ENCODE measurements at places on chromosomes 4 and X. TPM values are rescaled to one million over a fixed set of nuclear protein-coding genes. Genes with fewer than 3 reads are reported as not detected.

DNA sequence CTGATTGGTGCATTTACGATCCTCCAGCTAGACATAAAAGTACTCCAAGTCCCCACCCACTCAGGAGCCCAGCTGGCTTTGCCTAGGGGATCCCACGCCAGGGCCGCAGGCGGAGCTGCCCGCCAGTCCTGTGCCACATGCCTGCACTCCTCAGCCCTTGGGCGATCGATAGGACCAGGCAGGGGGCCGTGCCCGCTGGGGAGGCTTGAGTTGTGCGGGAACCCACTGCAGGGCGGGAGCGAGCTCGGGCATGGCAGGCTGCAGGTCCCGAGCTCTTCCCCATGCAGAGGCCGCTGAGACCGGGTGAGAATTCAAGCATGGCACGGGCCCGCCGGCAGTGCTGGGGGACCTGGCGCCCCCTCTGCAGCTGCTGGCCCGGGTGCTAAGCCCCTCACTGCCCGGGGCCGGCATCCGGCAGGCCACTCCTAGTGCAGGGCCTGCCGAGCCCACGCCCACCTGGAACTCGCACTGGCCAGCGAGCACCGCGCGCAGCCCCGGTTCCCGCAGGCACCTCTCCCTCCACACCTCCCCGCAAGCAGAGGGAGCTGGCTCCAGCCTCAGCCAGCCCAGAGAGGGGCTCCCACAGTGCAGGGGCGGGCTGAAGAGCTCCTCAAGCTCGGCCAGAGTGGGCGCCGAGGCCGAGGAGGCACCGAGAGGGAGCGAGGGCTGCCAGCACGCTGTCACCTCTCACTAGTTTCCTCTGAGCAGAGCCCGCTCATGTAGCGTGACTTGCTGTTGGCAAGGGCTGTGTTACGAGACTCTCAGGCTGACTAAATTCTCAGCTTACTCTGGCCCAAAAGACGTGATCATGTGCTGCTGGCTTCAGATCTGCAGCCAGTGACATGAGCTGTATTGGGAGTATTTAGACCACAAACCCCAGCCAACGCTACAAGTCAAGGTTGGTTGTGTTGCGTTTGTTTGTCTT, 87.5 kb downstream of the TRAPPC11 start:
- no peaks in the 10 kb centered on the region for H3K27me3 ChIP-seq
- H3K36me3 ChIP-seq: no peaks in the 10 kb centered on the region
- DNase-seq: peak; percentile 23
- H3K27ac ChIP-seq: peak overlapping the region; percentile 50

GRCh38 chrX:103615781-103616371, 8.1 kb downstream of the TCEAL3 start:
- no peaks in the 10 kb centered on the region for H3K4me1 ChIP-seq
- DNase-seq: no peak
- no peaks in the 10 kb centered on the region for H3K27me3 ChIP-seq
- H3K27ac ChIP-seq: no peak overlapping the region

Gene SLC9B1
- total RNA-seq: 1.6 TPM

Gene BEND4
- 0.02 TPM for total RNA-seq

GRCh38 chr4:162782096-162782777, 384.5 kb downstream of the NAF1 start:
- no peak for DNase-seq
- H3K4me3 ChIP-seq: no peak overlapping the region
- H3K4me1 ChIP-seq: no peaks in the 10 kb centered on the region
- H3K27ac ChIP-seq: no peak overlapping the region
- H3K36me3 ChIP-seq: no peaks in the 10 kb centered on the region

Gene MAGEA12
- total RNA-seq: not detected

DNA sequence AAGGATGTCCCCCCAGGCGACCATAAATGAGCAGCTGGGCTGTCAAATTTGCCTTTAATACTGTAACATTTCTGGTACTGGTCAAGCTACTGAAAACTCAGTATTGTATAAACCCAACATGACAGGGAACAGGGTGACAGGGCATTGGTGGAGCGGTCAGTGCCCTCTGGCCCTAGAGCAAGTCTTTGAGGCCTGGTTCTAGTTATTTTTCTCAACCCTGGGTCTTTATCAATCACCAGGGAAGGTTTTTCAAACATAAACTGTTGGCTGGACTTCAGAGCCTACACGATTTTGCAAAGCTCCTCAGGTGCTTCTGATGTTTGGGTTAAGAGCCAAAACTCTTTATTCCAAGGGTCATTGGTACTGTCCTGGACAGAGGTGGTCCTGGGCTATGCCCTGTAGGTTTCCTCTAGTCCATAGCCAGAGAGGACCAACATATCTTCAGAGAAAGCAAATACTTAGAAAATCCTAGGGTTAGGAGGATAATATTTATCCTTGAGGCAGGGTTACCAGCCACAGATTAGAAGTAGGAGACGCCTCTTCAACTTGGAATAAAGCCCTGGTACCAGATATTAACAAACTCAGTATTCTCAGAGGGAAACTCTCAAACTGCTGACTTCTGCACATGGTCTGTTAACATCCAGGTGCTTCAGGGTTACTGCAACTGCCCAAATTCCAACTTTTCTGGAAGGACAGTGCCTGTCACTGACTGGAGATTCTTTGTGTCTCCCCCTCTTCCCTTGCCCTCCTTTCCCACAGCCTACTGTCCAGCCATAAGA, 26.7 kb upstream of the ADH7 start:
- no peak for DNase-seq
- no peak overlapping the region for H3K4me3 ChIP-seq
- H3K4me1 ChIP-seq: no peaks in the 10 kb centered on the region
- H3K27me3 ChIP-seq: no peaks in the 10 kb centered on the region
- no peaks in the 10 kb centered on the region for H3K36me3 ChIP-seq
- H3K27ac ChIP-seq: no peak overlapping the region

- H3K4me3 ChIP-seq: no peak overlapping the region
- no peak overlapping the region for H3K27ac ChIP-seq
- H3K36me3 ChIP-seq: no peaks in the 10 kb centered on the region
- DNase-seq: no peak
- no peaks in the 10 kb centered on the region for H3K27me3 ChIP-seq
- H3K4me1 ChIP-seq: no peaks in the 10 kb centered on the region
These were observed 154.3 kb downstream of the COMMD8 start for GRCh38 chr4:47309165-47309564.

DNA sequence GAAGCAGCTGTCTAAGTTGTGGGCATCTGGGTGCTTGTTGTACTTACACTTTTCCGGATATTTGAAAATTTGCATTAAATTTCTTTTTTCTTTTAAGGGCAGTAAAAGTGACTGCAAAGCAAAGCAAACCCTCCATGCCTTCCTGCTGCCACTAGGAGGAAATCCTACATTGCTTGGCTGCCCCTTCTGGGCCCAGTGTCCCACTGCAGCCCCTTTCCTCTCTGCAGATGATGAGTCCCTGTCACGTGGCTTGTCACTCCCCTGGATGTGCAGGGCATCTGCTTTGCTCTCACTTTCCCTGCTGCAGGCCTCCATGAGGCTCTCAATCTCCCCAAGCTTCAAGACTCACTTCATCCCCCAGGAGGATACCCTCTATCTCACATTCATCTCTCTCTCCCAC, 12.7 kb downstream of the TSR2 start:
- H3K27me3 ChIP-seq: no peaks in the 10 kb centered on the region
- no peaks in the 10 kb centered on the region for H3K36me3 ChIP-seq
- no peak overlapping the region for H3K4me3 ChIP-seq
- no peaks in the 10 kb centered on the region for H3K4me1 ChIP-seq
- no peak overlapping the region for H3K27ac ChIP-seq

Gene FNIP2
- 31.5 TPM for total RNA-seq

- H3K4me1 ChIP-seq: no peaks in the 10 kb centered on the region
- H3K36me3 ChIP-seq: no peaks in the 10 kb centered on the region
These were observed 47.0 kb downstream of the THAP9 start for GRCh38 chr4:82947498-82947897.

- no peak overlapping the region for H3K4me3 ChIP-seq
- no peak overlapping the region for H3K27ac ChIP-seq
- DNase-seq: no peak
- H3K27me3 ChIP-seq: no peaks in the 10 kb centered on the region
- no peaks in the 10 kb centered on the region for H3K36me3 ChIP-seq
These were observed 22.3 kb upstream of the INTU start for GRCh38 chr4:127610488-127610887.

DNA sequence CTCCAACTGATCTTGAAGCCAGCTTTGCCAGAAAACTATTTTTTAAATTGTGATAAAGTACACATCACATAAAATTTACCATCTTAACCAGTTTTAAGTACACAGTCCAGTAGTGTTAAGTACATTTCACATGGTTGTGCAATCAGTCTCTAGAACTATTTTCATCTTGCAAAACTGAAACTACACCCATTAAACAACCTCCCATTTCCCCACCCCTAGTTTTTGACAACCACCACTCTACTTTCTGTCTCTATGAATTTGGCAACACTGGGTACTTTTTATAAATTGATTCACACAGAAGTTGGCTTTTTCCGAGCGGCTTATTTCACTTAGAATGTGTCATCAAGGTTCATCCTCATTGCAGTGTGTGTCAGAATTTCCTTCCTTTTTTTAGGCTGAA, 31.0 kb downstream of the TRPC5 start:
- H3K27ac ChIP-seq: no peak overlapping the region
- peaks cover 27% of the 10 kb centered on the region for H3K27me3 ChIP-seq
- no peaks in the 10 kb centered on the region for H3K36me3 ChIP-seq
- no peaks in the 10 kb centered on the region for H3K4me1 ChIP-seq

Gene SATL1
- total RNA-seq: not detected

Gene CENPE
- 0.24 TPM for total RNA-seq

DNA sequence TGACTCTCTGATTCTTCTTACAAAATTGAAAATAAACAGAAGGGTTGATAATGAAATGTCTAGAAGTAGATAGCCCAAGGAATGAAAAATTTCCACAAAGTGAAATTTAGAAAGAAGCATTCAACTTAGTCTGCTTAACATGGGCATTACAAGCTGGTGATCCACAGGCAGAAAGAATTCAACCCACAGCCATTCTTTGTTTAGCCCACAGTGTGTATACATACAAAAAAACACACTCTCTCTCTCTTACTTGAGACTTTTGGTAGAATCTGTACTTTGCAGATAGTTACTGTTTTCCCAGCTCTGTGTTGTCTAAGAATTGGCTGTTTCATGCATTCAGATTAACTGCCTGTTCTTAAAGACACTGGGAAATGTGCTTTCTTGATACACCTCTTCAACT, 159.8 kb downstream of the SLC4A4 start:
- no peaks in the 10 kb centered on the region for H3K36me3 ChIP-seq
- DNase-seq: no peak
- H3K4me1 ChIP-seq: no peaks in the 10 kb centered on the region
- H3K27ac ChIP-seq: no peak overlapping the region
- H3K4me3 ChIP-seq: no peak overlapping the region
